ENCODE measurements at places on chromosomes 4 and X.

- no peak for DNase-seq
Observed at GRCh38 chr4:22504447-22504846, 11.4 kb downstream of the ADGRA3 start.

DNA sequence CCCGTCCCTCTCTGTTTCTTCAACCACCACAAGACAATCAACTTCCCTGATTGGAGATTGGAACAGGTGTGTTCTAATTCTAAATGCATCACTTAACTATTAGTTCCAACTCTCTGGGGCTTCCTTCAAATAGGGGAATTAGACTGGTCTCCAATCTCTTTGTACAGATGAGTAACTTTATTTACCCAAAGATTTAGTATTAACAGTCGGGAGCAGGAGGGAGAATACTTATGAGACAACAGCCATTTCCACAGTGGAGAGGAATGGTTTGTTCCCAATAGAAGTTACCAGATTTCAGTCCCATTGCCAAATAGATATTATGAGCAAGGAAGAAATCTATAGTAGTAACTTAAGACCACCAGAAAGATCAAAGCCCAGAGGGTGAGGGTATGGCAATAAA is 46.2 kb downstream of the CASK start:
- no peak for DNase-seq

GRCh38 chr4:94714365-94715160 is 43.2 kb upstream of the BMPR1B start:
- no peak for DNase-seq

- peak; percentile 41 for DNase-seq
Observed at GRCh38 chr4:113444386-113444785, 317.2 kb downstream of the CAMK2D start.

GRCh38 chr4:48129307-48130014 is 4.6 kb downstream of the TXK start:
- DNase-seq, result no peak

DNA sequence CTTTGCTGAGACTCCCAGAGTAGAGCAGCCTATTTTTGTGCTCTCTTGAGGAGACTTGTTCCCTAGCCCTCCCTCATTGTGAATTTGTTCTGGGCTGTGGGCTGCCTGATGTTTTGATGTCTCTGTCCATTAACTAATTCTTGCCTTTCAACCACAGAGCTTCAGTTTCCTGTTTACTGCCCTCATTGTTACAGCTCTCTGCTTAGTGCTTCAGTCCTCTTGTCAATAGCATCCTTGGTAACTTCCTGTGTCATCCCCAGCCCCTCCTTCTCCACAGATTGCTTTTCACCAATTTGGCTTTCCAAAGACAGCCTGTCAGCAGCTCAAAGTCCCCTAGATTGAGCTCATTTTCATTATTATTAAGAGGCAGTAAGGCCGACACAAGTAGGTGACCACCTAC is 69.9 kb downstream of the COX7B2 start:
- no peak for DNase-seq

- DNase-seq, result no peak
Observed at GRCh38 chrX:55111578-55112254, 22.9 kb downstream of the PAGE2 start.

DNA sequence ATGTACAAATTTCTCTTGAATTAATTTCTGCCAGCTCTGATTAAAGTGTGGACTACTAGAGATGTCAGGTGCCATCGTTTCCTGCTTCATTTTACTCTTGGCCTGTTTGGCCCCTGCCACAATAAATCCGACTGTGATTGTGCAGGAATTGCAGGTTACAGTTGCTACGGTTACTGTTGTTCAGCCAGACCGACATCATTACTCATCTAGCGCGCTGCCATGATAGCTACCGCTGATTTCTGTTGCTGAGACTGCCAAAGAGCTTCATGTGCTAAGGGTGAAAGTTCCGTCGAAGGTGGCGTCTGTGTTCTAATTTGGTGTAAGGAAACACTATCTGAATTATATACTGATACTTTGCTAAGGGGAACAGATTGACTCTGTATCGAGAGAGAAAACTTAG is 22.1 kb downstream of the SLIT2 start:
- no peak for DNase-seq

- no peak for DNase-seq
Observed at GRCh38 chr4:79177388-79177787, 148.5 kb downstream of the NAA11 start.

- DNase-seq, result no peak
Observed at GRCh38 chr4:141464366-141464765, 172.0 kb upstream of the IL15 start.

DNA sequence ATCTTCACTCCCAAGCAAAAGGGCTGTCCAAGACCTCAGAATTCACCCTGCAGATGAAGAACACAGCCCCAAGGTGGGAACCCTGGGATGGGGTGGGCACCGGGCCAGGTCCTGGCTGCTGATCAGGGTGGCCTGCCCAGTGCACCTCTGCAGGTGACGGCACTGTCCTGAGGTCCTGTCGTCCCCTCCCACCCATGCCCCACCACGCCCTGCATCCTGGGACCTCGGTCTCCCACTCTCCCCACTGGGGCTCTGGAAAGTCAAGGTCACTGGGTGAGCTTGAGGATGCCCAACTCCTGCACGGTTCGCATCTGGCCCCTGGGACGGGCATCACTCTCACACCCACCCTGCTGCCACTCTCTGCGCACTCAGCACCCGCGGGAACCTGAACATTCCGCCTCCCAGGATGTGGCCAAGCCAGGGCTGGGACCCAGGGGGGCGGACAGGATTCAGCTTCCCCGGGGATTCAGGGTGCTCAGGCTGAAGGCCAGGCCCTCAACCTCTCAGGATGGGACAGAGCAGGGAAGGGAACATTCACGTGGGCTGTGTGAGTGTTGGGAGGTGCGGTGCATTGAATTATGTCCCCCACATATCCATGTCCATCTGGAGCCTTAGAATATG is 115.9 kb downstream of the CPZ start:
- no peak for DNase-seq

DNA sequence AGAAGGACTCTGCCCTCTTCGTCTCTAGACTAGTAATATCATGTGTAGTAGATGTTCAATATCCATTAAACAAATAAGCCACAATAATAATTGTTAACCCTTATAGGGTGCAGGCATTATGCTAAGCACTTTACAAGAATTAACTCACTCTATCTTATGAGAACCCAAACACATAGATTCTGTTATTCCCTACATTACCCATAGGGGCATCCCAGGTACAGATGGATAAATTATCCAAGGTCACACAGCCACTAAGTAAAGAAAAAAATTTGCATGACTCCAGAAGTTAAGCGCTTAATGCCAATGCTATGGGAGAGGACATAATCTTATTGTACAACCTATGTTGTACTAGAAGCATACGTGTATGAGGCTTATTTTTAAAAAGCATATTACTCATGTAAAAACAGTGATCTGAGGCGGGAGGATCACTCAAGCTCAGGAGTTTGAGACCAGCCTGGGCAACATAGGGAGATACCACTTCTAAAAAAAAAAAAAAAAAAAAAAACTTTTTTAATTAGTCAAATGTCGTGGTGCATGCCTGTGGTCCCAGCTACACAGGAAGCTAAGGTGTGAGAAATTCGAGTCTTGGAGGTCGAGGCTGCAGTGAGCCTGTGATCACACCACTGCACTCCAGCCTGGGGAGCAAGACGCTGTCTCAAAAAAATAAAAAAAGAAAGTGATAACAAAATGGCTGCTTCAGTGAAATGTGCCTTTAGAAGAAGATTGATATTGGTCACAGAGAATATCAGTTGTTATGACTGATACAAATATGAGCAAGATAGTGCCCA is 13.6 kb downstream of the LDB2 start:
- no peak for DNase-seq

DNA sequence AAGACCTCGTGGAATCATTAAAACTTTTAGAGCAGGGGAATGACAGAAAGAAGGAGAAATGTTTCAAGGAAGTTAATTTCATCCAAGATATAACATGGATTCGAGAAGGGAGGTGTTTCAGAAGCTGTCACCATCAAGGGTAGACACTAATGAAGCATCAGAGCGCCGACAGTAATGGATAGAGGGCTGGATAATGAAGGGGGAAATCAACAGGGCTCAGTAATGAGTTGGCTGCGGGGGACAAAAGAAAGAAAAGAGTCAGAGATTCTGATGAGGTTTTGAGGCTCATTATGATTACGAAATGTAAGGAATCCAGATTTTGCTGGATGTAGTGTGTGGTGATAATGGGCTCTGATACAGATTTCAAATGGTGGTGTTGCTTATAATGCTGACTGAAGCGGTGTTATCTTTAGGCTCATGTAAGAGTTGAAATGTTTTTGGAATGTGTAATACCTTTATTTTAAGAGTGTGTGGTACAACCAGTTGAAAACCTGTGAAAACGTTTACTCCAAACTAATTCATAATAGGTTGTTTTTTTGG is 39.3 kb upstream of the TENM3 start:
- DNase-seq, result no peak

- DNase-seq, result no peak
Observed at GRCh38 chr4:8167291-8167690, 8.7 kb upstream of the ABLIM2 start.

- peak; percentile 1 for DNase-seq
Observed at GRCh38 chr4:34720571-34720970, 1523.7 kb downstream of the ARAP2 start.

DNA sequence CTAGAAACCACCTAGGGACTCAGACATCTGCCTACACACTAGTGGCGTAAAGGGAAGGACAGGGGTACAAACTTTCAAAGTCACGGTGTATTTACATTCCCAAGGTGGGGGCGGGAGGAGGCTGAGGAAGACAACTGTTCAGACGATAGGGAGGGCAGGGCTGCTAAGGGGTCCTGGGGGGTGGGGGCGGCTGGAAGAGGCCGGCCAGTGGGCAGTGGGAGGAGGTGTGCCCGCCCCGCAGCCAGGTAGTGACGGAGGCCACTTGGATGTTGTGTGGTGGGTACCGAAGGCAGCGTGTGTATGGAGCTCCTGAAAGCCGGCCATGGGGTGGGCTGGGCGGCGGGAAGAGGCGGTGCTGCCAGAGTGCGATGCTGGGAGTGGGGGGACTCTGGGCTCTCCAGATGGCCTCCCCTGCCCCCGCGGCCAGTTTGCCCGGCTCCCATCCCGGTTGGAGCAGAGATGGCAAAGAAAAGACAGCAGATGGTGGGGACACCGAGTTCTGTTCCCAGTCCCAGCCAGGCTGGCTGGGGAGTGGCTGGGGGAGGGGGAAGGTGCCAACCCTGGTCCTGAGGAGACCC is 24.2 kb downstream of the L1CAM start:
- DNase-seq, result no peak

DNA sequence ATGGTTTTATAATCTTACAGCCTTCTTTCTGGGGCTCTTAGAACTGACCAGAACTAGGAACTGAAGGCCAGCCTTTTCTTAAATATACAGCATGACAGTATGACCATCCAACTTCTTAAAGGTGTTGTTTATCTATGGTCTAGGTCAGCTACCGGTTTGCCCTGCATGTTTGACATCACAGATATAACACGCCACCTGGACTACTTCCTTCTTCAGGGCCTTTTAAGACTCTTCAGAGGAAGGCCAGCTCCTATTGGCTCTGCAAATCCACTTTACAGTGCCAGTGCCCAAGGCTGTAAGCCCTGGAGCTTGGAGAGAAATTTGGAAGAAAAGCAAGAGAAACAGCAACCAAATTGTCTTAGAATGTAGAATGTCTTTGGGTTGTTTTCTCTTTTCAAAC is 185.5 kb downstream of the MGST2 start:
- DNase-seq, result no peak

- no peak for DNase-seq
Observed at GRCh38 chr4:65316534-65316933, 353.8 kb downstream of the EPHA5 start.

GRCh38 chr4:106690487-106690886 is 321.9 kb upstream of the GIMD1 start:
- no peak for DNase-seq

DNA sequence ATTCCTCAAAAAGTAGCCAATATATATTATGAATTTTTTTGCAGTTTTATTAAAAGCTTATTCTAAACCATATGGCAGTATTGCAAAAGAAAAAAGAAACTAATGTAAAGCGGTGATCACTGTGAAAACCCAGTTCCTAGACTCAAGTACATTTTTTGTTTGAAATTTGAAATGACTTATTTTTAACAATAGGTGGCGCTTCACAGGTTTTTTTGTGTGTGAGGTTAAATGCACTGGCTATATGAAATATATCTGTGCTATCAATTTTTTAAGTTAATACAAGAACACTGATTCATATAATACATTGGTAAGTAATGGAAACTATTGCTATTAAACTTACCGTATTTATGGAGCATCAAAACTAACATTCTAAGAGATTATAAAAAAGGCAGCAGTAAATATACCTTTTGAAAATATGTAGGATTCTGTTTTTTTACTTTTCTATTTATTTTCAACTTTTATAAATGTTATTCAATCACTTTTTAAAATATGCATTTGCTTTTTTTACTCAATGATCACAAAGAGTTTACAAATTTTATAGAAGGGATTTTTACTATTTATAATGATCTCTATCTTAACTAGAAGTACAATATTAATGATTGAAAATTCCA is 5.6 kb upstream of the SPRY1 start:
- DNase-seq, result no peak

DNA sequence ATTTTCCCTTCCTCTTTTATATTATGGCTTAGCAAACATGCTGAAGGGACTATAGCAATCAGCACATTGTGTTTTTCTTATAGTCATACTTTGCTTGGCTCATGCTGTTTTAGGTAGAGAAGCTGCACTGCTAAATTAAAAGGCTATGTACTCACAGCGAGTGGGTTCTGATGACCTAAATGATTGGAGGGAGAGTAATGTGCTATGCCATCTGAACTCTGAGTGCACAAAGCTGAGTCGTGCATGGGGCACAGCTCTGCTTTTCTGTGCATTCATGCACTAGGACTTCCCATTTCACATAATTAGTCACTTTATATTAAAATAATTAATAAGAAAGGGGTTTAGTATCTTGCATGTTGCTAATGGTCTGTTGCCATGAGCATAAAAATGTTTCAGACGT is 132.7 kb upstream of the ADGRL3 start:
- DNase-seq, result no peak

DNA sequence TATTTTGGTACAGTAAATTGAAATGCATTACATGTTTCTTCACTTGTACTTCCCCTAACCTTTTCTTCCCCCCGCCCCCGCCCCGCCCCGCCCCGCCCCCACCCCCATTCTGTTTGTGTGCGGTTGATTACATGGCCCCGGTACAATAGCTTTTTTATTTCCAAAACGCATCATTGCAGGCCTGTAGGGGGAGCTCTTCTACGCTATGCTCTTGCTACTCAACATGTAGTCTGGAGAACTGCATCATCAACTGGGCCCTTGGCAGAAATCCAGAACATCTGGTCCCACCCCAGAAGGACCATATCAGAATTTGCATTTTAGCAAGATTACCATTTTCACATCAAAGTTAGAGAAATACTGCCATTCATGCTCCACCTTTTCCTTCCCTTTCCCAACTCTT is 333.3 kb upstream of the DDX53 start:
- DNase-seq, result no peak

- DNase-seq, result no peak
Observed at GRCh38 chr4:109953556-109953955, 40.9 kb downstream of the EGF start.

DNA sequence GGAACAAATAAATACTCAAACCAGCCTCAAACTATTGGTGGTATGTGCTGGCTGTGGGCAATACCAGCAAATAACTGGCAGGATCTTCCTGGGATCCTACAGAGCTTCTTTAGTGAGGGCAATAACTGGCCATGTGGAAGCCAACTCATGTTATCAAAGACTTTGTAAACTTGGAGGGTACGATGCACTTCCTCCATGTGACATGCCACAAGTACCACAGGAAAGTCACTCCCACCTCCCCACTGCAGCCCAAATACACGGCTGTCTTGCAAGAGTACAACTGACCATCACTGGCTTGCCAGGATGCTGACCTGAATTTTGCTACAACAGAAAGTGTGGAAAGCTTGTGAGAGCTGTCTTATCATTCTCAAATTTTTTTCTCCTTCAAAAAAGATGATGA is 93.3 kb upstream of the MAML3 start:
- DNase-seq, result no peak
